KG1 (cell line): ENCODE measurements at places on chromosomes 11 and 22.

- DNase-seq, result no peak
Observed at GRCh38 chr11:35897019-35897418, 46.8 kb upstream of the LDLRAD3 start.

DNA sequence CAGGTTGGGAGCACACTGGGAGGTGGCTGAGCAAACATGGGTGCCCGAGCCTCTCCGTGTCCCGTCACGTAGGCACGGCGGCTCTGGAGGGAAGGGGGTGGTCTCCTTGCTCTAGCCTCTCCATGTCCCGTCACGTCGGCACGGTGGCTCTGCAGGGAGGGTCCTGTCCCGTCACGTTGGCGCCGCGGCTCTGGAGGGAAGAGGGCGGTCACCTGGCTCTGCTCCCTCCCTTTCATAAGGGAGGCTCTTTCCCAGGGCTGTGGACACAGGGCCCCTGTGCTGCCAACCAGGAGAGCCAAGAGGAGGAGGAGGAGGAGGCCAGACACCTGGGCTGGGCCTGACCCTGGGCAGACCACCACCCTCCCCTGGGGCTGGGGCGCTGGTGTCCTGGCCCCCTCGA is 1173.7 kb downstream of the BRD1 start:
- DNase-seq, result no peak

DNA sequence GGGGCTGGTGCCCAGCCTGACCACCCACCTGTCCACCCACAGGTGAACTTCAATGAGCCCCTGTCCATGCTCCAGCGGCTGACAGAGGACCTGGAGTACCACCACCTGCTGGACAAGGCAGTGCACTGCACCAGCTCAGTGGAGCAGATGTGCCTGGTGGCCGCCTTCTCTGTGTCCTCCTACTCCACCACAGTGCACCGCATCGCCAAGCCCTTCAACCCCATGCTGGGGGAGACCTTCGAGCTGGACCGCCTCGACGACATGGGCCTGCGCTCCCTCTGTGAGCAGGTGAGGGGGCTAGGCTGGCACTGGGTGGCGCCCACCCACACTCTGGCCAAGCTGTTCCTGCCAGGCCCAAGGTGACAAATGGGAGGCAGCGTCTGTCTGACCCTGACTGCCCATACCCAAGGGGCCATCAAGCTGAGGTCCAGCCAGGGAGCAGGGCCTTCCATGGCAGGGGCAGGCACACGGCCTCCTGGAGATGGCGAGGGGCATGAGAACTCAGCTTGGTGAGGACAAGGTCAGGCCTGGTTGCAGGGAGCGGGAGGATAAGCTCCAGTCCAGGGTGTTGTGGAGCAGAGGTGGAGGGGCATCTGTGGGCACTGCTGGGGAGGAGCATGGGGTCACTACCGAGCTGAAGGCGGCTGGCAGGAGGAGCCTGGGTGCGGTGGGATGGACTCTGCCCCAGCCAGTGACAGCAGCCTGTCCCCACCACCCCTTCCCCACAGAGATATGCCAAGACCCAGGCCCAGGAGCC is 77.7 kb downstream of the MORC2 start:
- no peak for DNase-seq

GRCh38 chr22:35615156-35615555 is 2.0 kb downstream of the MB start:
- DNase-seq, result no peak

GRCh38 chr22:40030026-40030757 is 35.4 kb downstream of the FAM83F start:
- DNase-seq, result no peak

- no peak for DNase-seq
Observed at GRCh38 chr11:33389635-33390034, 132.5 kb downstream of the HIPK3 start.

GRCh38 chr11:1702506-1702905 is 5.5 kb downstream of the KRTAP5-6 start:
- no peak for DNase-seq

GRCh38 chr11:6319001-6319703 is 1.1 kb downstream of the CAVIN3 start:
- DNase-seq, result no peak

GRCh38 chr11:35907648-35908431 is 36.0 kb upstream of the LDLRAD3 start:
- no peak for DNase-seq

- DNase-seq, result no peak
Observed at GRCh38 chr11:60858731-60859464, 3.1 kb upstream of the PTGDR2 start.

DNA sequence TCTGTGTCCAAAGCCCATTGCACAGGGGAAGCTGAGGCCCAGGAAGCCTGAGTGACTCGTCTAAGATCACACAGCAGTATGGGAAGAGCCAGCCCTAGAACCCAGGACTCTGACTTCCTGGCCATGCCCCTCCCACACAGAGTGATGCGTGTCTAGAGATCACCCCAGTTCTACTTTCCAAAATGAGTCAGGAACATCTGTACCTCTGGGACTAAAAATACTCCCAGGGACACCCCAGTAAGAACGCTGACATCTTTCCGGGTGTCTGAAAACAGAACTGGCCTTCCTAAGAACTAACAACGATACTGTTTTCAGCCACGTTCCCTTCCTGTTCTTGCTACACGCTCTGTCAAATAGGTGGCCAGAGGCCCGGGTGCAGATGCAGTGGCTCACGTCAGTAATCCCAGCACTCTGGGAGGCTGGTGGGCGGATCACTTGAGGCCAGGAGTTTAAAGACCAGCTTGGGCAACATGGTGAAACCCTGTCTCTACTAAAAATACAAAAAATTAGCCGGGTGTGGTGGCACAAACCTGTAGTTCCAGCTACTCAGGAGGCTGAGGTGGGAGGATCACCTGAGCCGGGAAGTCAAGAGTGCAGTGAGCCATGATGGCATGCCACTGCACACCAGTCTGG is 21.7 kb upstream of the PDGFB start:
- DNase-seq, result no peak

DNA sequence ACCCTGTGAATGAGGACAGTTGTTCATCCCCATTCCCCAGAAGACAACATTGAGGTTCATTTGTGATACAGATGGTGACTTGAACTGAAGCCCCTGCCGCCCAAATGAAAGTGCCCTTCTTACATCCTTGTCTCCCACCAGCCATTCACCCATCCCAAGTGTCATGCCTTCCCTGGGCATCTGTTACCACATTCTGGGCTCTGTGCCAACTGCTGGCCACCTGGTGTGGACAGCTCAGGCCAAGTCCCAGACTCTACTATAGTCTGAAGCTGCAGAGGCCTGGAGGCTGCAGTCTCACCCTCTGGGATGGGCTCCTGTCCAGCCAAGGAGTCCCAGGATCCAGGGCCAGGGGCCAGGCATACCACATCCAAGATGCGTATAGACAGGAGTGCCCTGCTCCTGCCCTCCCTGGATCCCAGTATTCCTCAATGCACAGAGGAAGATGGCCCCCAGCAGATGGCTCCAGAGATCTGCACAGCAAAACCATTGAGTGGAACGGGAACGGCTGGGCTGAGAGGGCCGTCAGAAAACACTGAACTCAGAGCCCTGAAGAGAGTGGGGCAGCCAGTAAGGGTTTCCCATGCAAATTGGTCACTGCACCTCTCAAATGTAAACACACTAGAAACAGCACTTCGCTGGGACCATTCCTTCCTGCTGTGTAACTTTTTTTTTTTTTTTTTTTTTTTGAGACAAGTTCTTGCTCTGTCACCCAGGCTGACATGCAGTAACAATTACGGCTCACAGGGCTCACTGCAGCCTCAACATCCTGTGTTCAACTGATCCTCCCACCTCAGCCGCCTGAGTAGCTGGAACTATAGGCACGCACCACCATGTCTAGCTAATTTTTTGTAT is 22.8 kb downstream of the ARRB1 start:
- no peak for DNase-seq

DNA sequence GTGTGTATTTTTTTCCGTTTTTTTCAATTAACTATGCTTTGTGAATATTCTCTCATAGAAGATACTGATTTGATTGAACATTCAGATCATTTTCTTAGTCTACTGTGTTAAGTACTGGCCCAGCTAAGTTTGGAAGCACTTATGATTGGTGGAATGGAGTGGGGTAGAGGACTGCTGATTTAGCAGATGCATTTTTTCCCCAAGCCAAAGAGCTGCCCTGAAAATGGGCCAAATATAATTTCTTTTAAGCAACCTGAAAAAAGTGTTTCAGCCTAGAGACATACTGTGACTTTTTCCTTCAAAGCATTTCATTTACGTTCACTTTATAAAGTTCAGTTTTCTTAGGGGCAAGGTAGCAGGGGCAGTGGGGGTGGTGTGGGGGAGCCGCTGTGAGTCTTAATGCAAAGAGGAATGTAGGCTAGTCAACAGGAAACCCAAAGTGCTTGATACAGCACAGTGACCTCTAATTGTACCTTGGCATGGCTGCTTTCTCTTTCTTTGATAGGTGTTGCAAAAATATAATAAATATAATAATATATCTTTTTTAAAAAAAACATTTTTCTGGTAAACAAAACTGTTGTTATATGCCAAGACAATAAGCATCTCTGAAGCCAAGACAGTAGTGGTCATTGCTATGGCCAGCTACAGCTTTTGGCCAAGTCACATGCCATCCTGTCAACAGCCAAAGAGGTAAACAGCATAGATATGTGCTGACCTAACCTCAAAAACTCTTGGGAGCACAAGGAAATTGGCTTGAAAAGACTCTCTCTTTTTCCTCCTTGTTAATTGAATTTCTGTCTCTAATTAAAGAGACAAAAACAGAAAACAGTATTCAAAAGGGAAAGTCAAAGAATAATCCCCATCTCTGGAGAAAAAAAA is 58.8 kb downstream of the LIF start:
- no peak for DNase-seq

GRCh38 chr11:69435161-69435986 is 46.1 kb upstream of the LINC01488 start:
- no peak for DNase-seq

DNA sequence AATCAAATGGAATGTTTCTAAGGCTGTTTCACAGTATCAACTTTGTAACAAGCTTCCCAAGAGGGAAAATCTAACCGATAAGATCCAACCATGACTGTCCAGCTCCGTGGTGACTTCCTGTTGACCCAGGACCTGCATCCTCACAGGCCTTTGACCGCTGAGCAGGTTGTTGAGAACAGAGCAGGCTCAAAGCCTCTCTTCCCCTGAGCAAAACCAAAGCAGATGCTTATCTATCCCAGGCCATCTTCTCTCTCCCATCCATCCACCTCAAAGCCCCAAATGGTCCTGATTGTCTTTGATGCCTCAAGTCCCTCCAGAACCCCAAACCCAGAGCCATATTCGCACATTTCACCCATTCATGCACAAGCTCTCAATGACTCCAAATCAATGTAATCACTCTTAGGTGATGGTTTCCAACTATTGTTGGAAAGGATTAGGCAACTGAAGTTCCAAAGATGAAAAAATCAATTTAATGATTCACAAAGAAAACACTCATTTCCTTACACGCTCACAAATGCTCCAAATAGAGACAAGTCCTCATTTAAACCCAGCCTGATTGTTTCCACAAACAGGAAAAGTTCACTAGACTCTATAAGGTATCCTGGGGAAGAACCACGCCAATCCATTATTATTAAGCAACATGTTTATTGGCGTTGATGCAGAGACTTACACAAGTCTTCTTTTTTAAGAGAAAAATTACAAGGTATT is 48.7 kb downstream of the C11orf58 start:
- no peak for DNase-seq

DNA sequence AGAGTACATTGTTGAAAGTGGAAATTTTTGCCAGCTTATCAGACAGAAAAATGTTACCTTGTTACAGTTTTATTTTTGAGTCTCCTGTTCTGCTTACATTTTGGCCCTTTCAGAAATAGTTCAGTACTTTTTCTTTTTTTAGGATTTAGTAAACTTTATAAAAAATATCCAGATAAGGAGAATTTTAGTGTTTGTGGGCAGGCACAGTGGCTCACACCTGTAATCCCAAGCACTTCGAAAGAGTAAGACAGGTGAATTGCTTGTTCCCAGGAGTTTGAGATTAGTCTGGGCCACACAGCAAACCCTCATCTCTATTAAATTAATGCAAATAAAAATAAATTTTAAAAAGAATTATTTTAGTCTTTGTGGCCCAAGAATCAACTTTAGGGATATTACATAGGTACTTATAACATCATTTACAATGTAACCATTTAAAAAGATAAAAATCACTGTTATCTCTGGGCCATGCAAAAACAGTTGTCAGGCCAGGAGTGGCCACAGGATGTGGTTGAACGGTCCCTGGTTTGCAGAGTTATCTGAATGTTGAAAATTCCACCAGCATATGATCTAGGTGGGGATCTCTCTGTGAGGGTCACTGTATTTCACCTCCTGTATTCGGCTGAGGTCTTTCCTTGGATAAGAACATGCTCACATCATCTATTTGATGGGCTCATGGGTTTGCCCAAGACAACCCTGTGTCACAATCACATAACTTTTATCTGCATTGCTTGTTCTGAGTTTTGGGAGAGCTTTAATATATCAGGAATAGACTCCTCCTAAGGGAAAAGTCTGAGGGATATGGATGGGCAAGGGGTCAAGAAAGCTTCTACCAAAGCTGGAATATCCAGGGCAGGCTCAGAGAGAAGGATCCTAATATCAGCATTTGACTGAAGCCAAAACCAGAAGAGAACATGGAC is 91.5 kb downstream of the GGTLC2 start:
- DNase-seq, result no peak

GRCh38 chr11:84981301-84981700 is 645.8 kb downstream of the DLG2 start:
- DNase-seq, result no peak

DNA sequence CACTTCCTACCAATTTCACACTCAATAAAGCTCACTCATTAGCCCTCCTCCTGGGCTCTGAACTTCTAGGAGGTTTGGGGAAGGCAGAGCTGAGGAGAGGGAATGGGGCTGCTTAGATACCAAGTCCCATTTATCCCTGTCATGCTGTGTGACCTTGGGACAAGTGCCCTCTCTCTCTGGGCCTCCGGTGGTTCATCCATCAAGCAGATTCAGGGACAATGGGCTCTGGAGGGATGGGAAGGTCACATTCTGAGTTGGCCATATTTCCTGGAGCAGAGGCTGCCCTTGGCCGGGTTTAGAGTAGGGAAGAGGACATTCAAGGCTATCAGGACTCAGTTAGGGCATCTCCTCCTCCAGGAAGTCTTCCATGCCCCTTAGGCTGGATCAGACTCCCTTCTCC is 66.7 kb downstream of the PDE2A start:
- no peak for DNase-seq

GRCh38 chr22:44411226-44412135 is 86.6 kb downstream of the RTL6 start:
- DNase-seq, result no peak

- DNase-seq, result no peak
Observed at GRCh38 chr11:59923813-59924212, 14.4 kb upstream of the OOSP1 start.

GRCh38 chr11:65055538-65055937 is 2.8 kb downstream of the NAALADL1 start:
- no peak for DNase-seq

DNA sequence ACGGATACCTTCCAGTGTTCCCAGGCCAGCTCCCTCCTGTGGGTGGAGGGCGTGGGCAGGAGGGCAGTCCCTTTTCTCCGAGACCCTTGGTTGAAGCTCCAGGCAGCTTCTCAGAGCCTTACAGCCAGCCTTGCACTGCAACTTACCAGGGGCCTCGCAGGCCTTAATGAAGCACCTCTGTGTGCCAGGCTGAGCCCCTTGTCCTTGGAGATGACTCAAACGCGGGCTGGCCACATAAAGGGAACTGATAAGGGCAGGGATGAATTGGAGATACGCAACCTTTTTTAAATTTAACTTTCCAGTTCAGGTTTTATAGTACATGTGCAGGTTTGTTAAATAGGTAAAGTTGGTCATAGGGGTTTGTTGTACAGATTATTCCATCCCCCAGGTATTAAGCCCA is 72.7 kb downstream of the WNT7B start:
- no peak for DNase-seq

- DNase-seq, result no peak
Observed at GRCh38 chr11:72018171-72018570, 19.5 kb downstream of the IL18BP start.

- no peak for DNase-seq
Observed at GRCh38 chr11:24645563-24645962, 148.7 kb downstream of the LUZP2 start.
